Small intestine (tissue), 16 donors: ENCODE measurements at places on chromosomes 1 and 21. TPM values are rescaled to one million over a fixed set of nuclear protein-coding genes. Genes with fewer than 3 reads are reported as not detected.

GRCh38 chr1:28417441-28417922, 47.9 kb downstream of the PHACTR4 start:
- DNase-seq = peak; percentile 65

DNA sequence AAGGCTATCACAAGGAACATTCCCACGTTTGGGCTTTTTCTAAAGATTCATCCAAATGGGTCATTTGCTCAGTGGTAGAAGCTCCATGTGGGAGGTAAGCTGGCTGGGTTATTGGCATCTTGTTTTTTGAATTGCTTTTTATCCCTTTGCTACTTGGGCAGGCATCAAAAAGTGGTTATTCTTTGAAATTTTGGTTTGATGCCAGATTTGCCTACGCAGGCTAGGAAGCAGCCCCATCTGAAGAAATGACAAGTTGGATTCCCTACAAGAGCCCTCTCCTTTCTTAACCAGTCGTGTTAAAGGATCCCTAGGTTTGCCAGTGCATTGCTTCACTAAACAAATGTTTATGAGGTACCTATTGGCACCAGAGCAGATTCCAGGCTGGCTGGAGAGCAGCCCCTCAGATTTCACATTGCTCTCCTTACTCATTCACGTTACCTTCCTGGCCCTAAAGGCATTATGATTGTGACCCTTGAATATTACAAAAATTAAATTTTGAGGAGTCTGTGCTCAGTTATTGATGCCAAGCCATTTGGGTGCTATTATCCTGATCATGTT, 38.8 kb downstream of the ARID1A start:
- DNase-seq = no peak

DNA sequence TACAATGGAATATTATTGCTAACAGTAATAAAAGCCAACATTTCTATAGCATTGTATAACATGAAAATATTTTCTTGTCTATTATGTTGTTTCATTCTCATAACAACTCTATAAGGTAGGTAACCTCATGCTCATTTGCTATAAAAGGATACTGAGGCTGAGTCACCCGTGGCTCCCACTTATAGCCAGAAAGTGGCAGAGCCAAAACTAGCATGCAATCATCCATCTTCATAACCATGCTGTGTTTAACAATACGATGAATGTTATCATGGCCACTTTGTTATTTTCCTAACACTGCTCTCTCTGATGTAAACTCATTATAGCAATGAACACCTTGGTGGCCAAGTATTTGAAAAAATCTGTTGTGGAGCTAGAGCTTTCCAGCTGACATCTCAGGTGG, 80.8 kb upstream of the JUN start:
- no peak for DNase-seq

- no peak for DNase-seq
These were observed 643 bp upstream of the MOB3C start for GRCh38 chr1:46617108-46617800.

DNA sequence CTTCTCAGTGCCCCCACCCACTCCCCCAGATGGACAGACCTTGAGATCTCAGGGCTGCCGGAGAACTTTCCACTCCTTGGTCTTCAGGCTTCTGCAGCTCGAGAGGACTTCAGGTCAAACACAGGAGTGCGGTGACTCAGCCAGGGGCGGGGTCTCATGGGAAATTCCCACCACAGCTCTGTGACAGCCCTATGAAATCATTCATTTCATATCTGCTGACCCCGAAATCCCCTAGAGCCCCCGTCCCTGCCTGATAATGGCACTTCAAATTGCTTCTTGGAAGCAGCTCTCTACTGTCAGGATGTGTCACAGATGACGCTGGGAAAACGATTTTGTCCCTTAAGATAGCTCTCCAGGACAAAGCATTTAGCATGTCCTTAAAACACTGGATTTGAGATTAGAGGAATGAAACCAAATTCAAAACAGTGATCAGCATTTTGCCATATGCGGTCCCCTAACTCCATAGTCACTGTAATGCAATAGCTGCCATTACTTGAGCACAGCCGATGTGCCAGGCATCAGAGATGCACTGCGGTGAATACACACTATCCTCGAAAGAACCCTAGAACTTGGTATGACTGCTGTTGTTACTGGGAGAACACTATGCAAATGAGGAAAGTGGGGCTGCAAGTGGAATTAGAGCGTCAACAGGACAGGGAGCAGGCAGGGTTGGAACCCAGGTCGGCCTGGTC, at the start of gene TNFRSF9:
TSS of gene TNFRSF9 (minus strand) at position 95 of the 692 bp plus-strand sequence. CDS start 845 bp downstream, outside the sequence.
- DNase-seq = no peak

DNA sequence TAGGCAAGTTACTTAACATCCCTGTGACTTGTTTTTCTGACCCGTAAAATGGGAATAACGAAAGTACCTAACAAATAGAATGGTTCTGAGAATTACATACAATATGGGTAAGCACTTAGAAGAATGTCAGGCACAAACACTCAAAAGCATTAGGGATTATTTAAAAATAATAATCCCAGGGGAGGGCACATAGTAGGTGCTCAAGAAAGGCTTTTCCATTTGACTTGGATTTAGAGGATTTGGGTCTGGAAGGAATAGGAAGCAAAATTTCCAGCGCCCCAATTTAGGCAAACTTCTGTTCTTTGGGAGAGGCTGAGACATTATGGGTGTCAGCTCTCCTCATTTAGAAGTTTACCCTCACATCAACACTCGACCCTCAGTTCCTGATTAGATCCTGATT, 115.5 kb downstream of the SYF2 start:
- DNase-seq = no peak

DNA sequence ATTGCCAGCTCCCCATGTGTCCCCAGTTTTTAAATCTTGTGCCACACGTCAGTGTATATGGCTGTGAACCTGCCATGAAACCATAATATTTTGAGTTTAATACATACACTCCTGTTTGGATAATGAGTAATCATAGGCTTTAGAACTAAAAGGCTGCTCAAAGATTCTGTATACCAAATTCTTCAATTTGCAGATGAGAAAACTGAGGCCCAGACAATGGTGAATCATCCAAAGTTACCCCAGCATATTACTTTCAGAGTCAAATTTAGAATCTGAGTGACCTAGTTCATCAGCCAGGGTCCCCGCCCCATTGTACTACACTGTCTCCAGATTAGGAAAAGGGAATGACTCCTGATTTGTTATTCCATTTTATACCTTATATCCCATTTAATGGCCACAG, 224.6 kb downstream of the FGGY start:
- DNase-seq = no peak

DNA sequence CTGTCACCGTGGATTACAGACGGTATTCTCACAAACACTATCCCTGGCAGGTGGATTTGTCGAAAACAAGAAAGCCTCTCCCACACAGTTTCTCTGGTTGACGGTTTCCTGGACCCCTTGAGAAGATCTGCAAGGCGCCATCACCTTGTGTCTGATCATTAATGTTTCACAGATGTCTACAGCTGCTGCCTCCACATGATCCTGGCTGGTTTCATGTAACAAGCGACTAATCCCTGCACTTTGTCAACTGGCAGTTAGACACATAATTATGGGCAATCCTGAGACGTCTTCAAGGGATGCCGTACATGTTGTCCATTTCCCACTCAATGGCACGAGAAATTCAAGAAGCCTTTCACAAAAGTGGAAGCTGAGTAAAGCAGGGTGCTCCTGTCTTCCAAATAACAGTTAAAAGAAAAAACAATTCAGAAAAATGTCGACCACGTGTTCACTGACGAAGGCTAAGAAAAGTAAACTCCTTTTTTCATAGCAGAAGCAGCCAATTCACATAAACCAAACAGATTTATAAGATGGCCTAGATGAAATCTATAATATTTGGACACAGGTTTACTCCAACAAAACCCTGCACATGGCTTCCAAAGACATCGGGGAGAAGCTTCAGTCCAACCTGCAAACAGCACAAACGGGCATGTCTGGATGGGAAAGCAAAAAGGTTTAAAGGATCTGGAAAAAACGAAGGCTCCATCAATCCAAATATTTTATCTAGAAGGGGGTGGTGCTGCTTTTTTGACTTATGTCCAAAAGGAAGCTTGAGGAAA, 52.2 kb downstream of the CAPZB start:
- no peak for DNase-seq

GRCh38 chr21:45922648-45923047, 58.9 kb upstream of the COL6A1 start:
- DNase-seq = no peak

S100A7 gene
- not detected for polyA plus RNA-seq

AKR1A1 gene
- polyA plus RNA-seq = 241 TPM

TEDDM1 gene
- not detected for polyA plus RNA-seq

NCF2 gene
- polyA plus RNA-seq = 4.9 TPM

TRIM46 gene
- polyA plus RNA-seq = 0.27 TPM

CHIA gene
- polyA plus RNA-seq = 0.15 TPM
